ENCODE measurements at places on chromosomes 12 and 14.

GRCh38 chr12:6181583-6182278 lies 18.5 kb upstream of the CD9 start:
- DNase-seq: no peak

DNA sequence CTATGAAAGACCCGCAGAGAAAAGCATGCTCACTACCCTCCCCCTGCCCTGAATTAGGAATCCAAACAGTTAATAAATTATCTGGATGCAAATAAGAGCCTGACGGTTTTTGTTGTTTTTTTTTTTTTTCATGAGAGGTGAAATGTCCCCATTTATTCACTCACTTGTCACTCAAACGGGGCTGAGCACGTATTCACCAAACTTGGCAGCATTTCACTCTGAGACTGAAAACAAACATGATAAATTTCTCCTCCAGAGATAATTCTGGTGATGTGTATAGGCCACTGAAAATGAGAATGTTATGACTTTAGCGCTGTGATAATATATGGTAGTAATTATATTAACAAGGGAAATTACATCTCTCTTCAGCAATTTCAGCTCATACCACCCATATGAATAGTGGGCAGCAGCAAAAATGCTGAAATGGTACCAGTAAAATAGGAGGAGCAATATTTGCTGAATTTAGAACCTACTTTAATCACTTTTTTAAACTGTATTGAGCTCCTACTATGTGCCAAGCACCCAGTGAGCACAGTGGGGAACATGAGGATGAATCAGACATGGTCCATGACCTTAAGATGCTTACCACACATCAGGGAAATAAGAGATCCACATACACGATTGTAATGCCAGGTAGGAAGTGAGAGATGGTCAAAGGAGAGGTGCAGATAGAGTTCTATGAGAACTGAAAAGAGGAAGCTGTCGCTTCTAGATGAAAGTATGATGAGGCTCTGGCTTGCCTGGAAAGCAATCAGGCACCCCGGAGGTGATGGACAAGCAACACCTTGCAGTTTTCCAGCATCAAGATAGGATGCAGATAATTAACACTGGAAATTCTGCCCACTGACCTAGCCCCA lies 286.5 kb upstream of the TMPO start:
- no peak for DNase-seq

DNA sequence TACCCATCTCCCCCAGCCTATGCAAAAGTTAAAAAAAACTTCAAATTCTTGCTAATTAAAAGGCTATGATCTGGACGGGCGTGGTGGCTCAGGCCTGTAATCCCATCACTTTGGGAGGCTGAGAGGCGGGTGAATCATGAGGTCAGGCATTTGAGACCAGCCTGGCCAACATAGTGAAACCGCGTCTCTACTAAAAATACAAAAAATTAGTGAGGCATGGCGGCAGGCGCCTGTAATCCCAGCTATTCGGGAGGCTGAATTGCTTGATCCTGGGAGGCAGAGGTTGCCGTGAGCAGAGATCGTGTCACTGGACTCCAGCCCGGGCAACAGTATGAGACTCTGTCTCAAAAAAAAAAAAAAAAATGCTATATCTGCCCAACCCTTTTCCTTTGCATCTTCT lies 925.4 kb downstream of the GALC start:
- no peak for DNase-seq

DNA sequence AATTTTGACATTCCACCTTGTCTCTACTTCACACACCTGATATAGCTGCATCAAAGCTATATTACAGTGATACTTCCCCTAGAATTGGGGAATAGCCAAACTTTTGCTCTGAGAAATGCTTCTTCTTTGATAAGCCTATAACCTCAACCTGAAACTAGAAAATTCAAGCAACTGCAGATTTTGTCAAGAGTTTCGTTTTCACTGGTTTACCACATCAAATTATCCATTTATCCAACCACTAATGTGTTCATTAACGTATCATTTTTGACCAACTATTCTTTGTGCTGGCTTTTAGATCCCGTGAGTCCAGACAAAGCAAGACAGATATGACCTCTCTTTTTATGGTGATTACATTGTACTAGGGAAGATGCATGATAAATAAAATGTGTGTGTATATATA lies 13.5 kb upstream of the TAS2R46 start:
- no peak for DNase-seq

GRCh38 chr14:32244404-32244803 lies 41.3 kb upstream of the RNU6-8 start:
- DNase-seq: no peak

Data from hippocampal formation (tissue), 2 donors.